ENCODE measurements at places on chromosomes 2 and 18. TPM values are rescaled to one million over a fixed set of nuclear protein-coding genes. Genes with fewer than 3 reads are reported as not detected.

DNA sequence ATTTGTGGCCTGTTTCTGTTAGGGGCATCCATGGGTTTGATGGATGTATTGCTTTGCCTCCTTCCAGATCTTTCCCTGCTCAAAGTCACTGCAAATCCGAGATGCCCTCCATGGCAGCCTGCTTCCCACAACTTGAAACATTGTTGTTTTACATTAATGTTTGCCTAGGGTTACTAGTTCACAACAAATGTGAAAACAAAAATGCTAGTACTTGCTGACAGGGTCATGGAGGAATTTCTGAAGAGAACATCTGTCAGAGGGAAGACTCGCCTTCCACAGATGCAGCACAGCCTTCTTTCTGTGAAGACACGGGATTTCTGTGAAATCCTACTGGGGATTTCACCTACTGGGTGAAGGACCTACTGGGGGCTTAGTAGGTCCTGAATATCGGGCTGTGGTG, 260.0 kb upstream of the FN1 start:
- H3K4me1 ChIP-seq: peaks cover 76% of the 10 kb centered on the region
- H3K27me3 ChIP-seq: no peaks in the 10 kb centered on the region
- no peak overlapping the region for H3K4me3 ChIP-seq

DNA sequence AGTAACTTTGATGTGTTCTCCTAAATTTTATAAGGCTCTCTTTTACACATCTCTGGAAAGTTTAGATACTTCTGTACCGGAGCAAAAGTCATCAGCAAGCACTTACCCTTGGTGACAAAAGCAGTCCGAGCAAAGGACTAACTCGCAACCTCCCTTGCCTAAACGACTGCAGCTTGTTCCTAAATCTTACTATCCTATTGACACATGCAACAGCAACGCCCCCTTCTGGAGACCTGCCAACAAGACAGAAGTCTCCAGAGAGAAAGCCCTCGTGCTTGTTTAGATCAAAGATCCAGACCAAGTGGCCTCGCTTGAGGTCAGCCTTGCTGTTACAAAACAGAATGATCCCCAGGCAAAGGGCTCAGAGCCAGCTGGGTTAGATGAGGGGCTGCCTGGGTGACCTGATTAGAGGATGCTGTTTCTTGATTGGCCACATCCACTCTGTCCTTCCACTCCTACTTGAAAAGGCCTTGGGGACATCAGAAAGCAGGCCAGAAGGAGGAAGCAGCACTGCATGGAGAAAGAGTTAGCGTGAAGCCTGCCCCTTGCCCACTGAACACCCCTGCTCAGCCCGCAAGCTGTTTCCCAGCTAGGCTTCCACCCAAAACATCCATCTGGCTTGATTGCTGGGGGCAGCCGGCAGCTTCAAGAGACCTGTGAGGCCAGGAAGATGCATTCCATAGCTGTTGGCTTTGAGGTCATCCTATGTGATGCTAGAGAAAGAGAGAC, 94.3 kb downstream of the HNRNPLL start:
- H3K36me3 ChIP-seq: peaks cover under 1% of the 10 kb centered on the region
- H3K27me3 ChIP-seq: no peaks in the 10 kb centered on the region
- H3K27ac ChIP-seq: no peak overlapping the region
- DNase-seq: no peak
- H3K4me3 ChIP-seq: no peak overlapping the region

- no peak overlapping the region for H3K27ac ChIP-seq
- H3K36me3 ChIP-seq: no peaks in the 10 kb centered on the region
- no peaks in the 10 kb centered on the region for H3K4me1 ChIP-seq
- DNase-seq: no peak
Observed at GRCh38 chr18:31581498-31582197, 10.0 kb upstream of the TTR start.

GRCh38 chr2:38446906-38447561, 70.0 kb upstream of the ATL2 start:
- peaks cover 25% of the 10 kb centered on the region for H3K4me1 ChIP-seq
- H3K36me3 ChIP-seq: no peaks in the 10 kb centered on the region
- no peak overlapping the region for H3K27ac ChIP-seq
- DNase-seq: no peak
- H3K27me3 ChIP-seq: peaks cover 11% of the 10 kb centered on the region

- H3K36me3 ChIP-seq: peaks cover 50% of the 10 kb centered on the region
- H3K27ac ChIP-seq: peak overlapping the region; percentile 53
- DNase-seq: no peak
- H3K27me3 ChIP-seq: no peaks in the 10 kb centered on the region
Observed at GRCh38 chr2:162221064-162221463, 22.2 kb downstream of the FAP start.

GRCh38 chr2:4358837-4359236, 655.5 kb downstream of the DCDC2C start:
- DNase-seq: no peak
- no peaks in the 10 kb centered on the region for H3K4me1 ChIP-seq
- H3K36me3 ChIP-seq: no peaks in the 10 kb centered on the region
- H3K4me3 ChIP-seq: no peak overlapping the region
- no peaks in the 10 kb centered on the region for H3K27me3 ChIP-seq

The RAB6C gene
- total RNA-seq: 0.24 TPM

The ITGB6 gene
- 2.3 TPM for total RNA-seq

The SP5 gene
- total RNA-seq: not detected
